ENCODE measurements at places on chromosomes 2 and 18.
A peak's percentile ranks its signal among the peaks of the same experiment; 100 is the strongest.

GRCh38 chr2:221850076-221850475, 278.0 kb upstream of the EPHA4 start:
- no peak for DNase-seq

- no peak for DNase-seq
Measured at GRCh38 chr18:58865701-58866065, 1.0 kb downstream of the ZNF532 start.

DNA sequence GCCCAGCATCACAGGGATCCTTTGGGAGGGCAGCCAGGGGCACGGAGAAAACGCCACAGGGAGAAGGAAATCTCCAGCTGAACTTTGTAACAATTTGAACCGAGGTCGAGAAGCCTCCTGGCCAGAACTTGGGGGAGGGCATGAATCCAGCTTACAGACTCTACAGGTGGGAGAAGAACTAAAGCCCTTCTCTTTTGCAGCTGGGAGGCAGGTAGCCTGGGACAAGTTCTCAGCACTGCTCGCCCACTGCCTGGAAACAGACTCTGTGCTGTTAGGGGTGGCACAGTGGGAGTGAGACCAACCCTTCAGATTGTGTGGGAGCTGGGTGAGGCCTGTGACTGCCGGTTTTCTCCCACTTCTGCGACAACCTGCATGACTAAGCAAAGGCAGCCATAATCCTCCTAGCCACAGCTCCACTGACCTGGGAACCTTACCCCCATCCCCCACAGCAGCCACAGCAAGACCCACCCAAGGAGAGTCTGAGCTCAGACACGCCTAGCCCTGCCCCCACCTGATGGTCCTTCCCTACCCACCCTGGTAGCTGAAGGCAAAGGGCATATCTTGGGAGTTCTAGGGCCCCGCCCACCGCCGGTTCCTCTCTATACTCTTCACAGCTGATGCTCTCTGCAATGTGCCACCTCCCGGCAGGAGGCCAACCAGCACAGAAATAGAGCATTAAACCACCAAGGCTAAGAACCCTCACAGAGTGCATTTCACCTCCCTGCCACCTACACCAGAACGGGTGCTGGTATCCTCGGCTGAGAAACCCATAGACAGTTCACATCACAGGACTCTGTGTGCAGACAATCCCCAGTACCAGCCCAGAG, 136.0 kb upstream of the SIX2 start:
- no peak for DNase-seq

GRCh38 chr2:63064197-63064596, 13.6 kb downstream of the OTX1 start:
- no peak for DNase-seq

- DNase-seq, result no peak
Measured at GRCh38 chr2:43417300-43417699, 178.5 kb downstream of the THADA start.

DNA sequence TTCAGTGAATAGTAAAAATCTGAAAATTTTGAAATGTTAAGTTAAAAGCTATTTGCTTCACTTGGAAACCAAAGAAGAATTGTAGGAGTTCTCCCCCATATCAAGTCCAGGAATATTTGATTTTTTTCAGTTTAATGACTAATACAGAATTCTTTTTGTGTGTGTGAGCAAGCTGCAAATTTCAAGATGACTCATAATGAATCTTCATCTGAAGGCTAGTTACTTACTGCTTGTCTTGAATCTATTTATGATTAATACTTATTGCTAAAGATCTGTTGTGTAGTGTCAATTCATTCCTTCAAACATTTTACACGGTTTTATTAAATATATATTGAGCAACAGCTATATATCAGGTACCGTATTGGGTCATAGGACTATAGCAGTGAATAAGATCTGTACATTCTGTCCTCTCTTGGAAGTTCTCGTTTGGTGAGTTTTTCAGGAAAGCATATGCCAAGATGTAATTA, 47.8 kb upstream of the CAVIN2 start:
- DNase-seq, result no peak

DNA sequence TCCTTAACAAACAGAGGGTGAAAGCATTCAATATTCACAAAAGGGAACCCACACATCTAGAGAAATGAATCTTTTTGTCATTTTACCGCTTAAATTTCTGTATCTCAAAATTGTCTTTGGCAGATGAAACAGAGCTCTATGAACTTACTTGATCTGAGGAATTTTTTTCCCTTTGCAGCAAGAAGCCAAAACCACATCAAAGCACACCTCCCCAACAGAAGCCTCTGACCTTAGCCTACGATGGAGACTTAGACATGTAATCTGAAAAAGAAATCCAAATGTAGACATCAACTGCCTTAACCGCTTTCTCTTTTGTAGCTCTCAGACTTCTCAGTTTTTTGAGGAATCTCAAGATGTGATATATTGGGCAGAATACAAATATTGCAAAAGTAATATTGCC, 287.9 kb upstream of the HNMT start:
- no peak for DNase-seq

GRCh38 chr18:79509536-79509930, 113.8 kb downstream of the NFATC1 start:
- DNase-seq, result no peak

GRCh38 chr18:74110149-74110548, 37.5 kb downstream of the FBXO15 start:
- DNase-seq, result no peak

GRCh38 chr2:104749856-104750460, 104.0 kb upstream of the POU3F3 start:
- DNase-seq, result no peak

GRCh38 chr2:230787101-230787500, 74.5 kb downstream of the CAB39 start:
- no peak for DNase-seq

GRCh38 chr2:110755491-110756078, 23.2 kb downstream of the ACOXL start:
- DNase-seq, result no peak

- DNase-seq, result no peak
Measured at GRCh38 chr2:191151331-191151730, 537 bp upstream of the STAT4 start.

GRCh38 chr2:46780801-46781445, 134.7 kb downstream of the MCFD2 start:
- no peak for DNase-seq

DNA sequence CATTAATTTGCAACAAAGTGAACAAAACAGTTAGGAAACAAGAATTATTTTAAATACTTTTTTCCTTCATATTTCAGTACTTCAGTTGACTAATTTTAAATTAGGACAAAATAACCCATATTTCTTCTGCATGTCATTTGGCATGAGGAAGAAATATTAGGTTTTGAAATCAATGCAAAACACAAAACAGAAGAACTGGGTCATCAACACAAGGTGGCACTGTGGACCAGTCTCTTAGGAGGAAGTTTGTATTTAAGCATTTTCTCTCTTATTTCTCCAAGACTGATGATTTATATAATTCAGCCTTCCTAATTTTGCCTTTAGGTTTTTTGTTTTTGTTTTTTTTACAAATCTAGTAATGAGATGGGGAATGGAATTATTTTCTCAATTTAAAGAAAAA, 352.8 kb upstream of the KCNH7 start:
- DNase-seq, result no peak

DNA sequence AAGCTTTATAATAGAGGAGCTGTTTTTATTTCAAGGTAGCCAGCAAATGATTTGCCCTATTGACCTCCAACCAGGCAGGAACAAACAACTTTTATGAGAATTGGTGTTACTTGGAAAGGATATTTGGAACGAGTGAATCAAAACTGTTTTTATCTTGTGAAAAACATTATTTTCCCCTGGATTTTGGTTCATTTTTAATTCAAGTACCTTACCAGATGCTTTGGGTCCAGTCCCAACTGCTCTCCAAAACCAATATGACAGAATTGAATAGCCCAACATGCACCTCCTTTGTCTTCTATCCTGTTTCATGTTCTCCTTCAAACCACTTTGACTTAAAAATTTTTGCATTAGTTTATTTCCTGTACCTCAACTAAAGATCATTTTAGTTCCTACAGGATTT, 178.6 kb upstream of the RBMS1 start:
- no peak for DNase-seq

DNA sequence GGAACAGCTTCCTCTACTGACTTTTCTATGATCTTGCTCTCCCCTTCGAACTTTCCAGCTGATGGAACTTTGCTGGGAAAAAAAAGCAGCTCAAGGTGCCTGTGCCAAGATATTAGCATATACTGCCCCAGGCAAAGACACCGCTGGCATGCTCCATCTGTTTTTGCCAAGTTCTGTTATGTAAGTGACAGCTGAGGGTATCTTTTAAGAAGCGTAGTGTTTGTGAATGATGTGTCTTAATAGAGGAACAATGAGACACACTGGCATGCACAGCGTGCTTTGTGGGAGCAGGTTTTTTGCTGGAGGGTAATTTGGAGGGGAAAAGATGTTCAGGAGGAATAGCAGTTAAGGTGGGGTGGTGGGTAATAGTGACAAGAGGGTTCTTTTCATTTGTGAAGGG, 47.8 kb downstream of the SLC4A3 start:
- DNase-seq, result no peak

DNA sequence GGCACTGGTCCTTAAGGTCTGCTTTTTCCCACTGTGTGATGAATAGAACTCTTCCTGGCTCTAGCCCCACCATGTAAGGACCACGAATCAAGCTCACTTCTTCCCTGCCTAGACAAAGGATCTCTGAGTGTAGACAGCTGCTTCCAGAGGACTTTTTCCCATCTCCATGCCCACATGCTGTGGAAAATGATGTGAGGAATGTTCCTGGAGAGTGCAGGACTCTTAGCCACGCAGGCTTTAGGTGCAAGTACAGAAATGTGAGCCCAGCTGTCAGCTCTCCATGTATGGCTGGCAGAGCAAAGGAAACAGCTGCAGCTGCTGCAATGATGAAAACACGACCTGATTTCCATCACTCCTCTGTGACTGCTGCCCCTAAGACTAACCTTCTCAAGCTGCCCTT, 35.5 kb downstream of the NXPH2 start:
- DNase-seq, result no peak

DNA sequence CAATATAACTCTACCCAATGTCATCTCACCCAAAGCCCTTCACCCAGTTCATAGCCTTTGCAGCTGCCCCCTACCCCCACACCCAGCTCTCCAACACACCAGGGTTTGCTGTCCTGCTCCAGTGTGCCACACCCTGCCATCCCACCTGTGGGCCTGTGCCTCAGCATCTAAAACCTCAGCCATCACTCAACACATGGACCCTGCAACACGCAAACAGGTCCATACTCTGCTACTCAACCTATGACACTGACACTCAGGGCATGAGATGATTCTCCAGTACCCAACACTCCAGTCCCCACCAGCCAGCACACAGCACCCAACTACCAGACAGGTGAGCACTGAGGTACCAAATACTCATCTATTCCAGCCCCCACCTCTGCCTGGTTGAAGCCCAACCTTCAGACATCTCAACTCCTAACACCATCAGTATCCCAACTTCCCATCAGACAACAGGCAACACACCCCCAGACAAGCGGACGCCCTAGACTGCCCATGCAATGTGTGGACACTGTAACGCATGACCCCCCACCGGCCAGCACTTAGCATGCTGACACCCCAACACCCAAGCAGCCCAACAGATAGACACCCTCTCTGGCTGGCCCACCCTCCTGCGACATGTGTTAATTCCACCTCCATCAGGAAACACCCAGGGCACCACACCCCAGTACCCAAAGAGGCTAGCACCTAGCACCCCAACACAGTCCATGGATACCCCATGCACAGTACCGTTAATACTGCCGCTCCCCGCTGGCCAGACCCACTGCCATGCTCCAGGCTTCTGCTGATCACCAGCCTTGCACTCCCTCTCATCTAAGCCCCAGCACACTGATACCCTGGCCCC, 25.0 kb downstream of the ZAP70 start:
- DNase-seq, result no peak

- DNase-seq, result no peak
Measured at GRCh38 chr18:77052983-77053309, 79.6 kb downstream of the MBP start.

DNA sequence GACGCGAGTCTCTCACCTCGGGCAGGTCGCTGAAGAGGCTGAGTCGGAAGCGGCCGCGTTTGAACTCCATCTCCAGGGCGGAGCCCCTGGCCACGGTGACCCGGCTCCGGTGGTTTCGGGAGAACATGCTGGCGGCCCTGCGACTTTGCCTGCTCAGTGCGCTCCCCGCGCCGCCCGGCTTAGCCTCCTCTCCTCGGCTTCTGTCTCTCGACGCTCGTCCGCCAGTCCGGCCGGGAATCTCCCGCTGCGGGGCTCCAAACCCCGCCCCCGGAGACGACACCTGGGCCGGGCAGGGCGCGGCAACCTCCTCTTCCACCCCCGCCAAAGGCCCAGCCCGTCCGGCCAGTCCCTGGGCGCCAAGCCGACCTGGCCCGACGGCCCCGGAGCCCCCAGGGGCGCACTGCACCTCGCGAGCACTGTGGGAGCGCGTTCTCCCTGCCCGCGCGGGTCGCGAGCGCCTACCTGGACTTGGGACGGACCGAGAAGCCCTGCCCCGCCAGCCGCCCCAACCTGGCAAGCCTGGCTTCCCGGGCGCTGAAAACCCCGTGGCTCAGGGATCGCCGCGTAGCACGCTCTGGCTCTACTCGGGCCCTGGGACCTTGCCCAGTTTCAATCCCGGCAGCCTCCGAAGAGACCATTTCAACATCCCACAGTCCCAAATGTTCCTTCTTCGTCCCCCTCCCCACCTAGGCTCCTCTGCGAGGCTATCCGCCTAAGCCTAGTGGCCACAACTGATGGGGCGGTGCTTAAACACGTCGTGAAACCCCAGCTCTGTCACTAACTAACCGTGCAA, at the start of gene RTKN:
TSS of gene RTKN (minus strand) at position 248 of the 793 bp plus-strand sequence. CDS start at position 127, 121 bp downstream.
- no peak for DNase-seq

DNA sequence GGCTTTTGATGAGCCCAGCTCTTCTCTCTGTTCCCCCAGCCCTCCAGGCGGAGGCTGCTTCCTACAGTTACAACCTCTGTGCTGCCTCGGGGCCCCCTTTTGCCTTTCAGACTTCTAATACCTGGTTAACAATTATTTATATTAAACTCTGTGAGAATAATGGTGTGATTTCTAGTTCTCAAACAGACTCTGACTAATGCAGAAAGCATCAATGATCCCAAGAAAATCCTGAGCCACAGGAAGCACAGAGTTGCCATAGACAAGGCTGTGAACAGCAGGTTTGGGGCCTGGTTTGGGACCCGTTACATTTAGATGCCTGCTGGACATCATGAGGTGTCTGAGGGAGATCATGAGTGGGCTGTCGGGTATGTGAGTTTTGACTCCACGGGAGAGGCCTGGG, 37.4 kb upstream of the MYO3B start:
- DNase-seq, result no peak

DNA sequence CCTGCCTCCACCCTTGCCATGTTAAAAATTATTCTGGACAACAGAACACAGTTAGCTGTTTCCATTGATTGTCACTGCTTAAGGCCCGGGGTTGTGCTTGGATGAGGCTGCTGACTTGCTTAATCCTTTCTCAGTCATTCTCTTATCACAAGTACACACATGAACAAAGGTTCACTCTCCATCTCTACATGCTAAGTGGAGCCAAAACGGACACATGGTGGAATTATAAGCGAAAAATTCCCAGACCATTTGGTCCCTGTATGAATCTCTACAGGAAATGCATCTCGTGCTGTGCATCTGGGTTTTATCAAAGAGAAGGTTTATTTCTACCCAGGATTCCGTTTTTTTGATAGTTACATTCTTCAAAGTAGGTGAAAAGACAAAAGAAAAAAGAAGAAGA, 177.5 kb upstream of the ETAA1 start:
- no peak for DNase-seq

- peak; percentile 14 for DNase-seq
Measured at GRCh38 chr2:202172439-202173211, 65.8 kb downstream of the SUMO1 start.

Data from stimulated activated CD8-positive, alpha-beta memory T cell treated with anti-CD3 and anti-CD28 coated beads, Interleukin-7, amount 100 ng/mL, for 24 hours (primary cell).